Stimulated activated CD8-positive, alpha-beta memory T cell treated with anti-CD3 and anti-CD28 coated beads, Interleukin-4, amount 100 ng/mL, for 4 hours (primary cell): ENCODE measurements at places on chromosomes 5 and 9.

- no peak for DNase-seq
Observed at GRCh38 chr5:59037941-59038797, 455.3 kb downstream of the RAB3C start.

GRCh38 chr9:17721954-17722353, 143.1 kb downstream of the SH3GL2 start:
- DNase-seq, result no peak

- DNase-seq, result no peak
Observed at GRCh38 chr5:169339869-169340268, 38.9 kb upstream of the SLIT3 start.

DNA sequence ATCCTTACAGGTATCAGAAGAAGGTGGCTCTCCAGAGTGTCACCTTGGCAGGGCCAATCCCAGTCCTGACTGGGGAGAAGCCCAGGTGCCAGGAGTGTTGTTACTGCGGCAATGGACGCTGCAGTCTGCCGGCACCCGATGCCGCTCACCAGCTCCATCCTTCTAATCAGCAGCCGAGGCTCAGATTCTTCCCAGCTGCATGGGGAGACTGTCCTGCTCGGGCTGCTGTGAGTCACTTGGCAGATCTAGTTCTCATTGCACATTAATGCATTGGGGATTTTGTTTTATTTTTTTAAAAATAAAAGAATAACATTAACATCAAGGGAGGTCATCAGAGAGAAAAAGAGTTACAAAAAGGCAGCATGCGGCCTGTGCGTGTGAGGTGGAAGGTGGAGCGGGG, 115.8 kb downstream of the MTX3 start:
- no peak for DNase-seq

DNA sequence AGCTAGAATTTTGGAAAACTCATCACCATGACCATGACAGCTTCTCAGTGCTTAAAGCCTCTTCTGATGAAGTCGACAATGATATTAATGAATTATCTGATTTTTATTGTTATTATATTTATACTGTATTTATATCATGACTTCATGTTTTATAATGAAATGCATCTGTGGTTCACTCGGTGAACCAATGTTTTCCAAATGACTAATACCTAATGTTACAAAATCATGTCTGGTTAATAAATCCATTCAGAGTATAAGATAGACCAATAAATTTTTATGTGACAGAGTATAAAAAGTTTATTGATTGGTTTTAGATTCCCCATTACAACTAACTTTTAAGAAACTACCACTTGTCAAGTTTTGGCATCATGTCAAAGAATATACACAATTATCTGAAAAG, 416.5 kb downstream of the MLLT3 start:
- no peak for DNase-seq

GRCh38 chr9:93670208-93671019, 94.0 kb downstream of the PHF2 start:
- DNase-seq, result no peak

- DNase-seq, result no peak
Observed at GRCh38 chr5:158178535-158178934, 319.6 kb upstream of the CLINT1 start.

DNA sequence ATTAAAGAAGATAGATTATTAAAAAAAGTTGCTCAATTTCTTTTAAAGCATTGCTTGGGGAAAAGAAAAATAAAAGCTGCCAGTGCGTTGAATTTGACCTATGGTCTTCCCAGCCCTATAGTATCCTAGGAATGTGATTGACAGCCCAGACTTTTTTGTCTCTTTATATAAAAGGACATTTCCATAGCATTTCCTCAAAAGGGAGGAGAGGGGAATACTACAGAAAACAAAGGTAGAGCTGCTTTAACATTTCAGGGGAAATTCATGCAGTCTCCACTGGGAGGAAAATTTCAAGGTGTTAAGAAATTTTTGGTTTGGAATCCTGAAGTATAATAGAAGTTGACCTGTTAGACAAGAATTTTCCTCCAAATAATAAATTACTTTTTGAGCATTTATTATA, 17.9 kb upstream of the GPR151 start:
- no peak for DNase-seq

- no peak for DNase-seq
Observed at GRCh38 chr9:90802386-90802985, 867 bp downstream of the SYK start.

- no peak for DNase-seq
Observed at GRCh38 chr9:136306211-136307208, 2.6 kb upstream of the CCDC187 start.

GRCh38 chr9:108704156-108704852, 151.5 kb downstream of the ACTL7B start:
- DNase-seq, result no peak

DNA sequence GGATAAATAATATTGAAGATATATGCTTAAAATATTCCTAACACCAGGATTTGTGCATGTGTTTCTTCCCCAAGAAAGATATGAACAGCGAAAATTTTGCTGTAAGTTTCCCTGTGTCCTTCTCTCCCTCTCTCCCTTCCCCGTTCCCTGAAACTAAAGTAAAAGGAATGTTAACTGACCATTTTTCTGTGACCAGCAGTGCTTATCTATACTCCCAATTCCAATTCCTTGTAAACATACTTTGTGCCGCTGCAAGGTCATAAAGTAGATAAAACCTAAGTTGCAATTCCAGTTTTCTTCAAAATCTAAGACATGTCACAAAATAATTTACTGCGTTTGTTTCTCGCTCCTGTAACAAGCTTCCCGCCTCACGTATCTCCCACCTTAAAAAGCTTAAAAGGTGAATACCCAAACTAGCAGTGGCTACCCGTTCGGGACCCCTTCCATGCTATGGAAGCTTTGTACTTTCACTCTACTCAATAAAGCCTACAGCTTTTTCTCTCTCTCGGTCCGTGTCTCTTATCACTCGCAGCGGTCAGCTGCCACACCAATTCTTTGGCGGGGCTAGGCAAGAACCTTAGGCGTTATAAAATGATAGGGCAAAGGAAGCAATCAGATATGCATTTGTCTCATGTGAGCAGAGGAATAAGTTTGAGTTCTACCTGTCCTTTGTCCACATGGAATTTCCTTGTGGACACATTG, 1798.0 kb downstream of the EFNA5 start:
- DNase-seq, result no peak

GRCh38 chr5:149888280-149888679, 56.3 kb downstream of the PDE6A start:
- no peak for DNase-seq

- no peak for DNase-seq
Observed at GRCh38 chr9:78533500-78533899, 236.6 kb downstream of the PSAT1 start.

DNA sequence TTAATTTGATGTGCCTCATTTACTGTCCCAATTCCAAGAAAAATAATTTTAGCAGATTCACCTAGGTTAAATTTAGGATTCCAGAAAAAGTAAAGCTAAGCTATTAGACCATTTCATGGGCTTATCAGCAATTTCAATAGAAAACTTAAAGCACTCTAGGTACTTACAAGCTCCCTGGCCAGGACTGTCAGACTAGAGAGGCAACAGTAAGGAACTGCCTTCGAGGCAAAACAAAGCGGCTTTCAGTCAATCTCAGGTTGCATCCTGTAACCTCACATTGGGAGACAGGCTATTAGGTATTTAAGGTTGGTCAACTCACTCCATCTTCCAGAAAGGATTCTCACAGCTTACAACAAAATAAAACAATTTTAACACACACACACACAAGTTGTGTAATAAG, 48.7 kb upstream of the FSD1L start:
- no peak for DNase-seq

- DNase-seq, result no peak
Observed at GRCh38 chr5:155700333-155700732, 626.6 kb upstream of the SGCD start.

- DNase-seq, result no peak
Observed at GRCh38 chr5:171601266-171601881, 181.9 kb downstream of the FGF18 start.

- DNase-seq, result no peak
Observed at GRCh38 chr9:8857926-8858595, 1058.5 kb upstream of the DMAC1 start.
